SK-N-MC (cell line): ENCODE measurements at places on chromosomes 6 and 20.

- no peak for DNase-seq
These were observed 72.5 kb downstream of the FAM50B start for GRCh38 chr6:3921663-3922062.

DNA sequence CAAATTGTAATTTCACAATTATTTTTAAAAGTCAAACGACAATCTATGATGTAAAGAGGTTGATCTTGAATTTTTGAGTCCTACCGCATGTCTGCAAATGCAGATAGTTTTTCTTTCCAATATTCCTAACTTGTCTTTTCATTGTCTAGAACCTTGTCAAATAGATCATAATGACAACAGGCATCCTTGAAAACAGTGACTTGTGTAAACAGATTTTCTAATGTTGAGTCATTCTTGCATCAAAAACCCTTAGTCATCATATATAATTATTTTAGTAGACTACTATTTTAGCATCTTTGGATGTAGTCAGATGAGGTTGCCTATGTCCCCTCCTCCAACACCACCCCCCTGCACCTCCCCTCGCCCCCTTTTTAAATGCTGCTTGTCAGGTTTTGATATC lies 43.8 kb downstream of the BMP6 start:
- no peak for DNase-seq

GRCh38 chr6:29424575-29424974 lies 9.8 kb downstream of the OR12D1 start:
- DNase-seq, result no peak

DNA sequence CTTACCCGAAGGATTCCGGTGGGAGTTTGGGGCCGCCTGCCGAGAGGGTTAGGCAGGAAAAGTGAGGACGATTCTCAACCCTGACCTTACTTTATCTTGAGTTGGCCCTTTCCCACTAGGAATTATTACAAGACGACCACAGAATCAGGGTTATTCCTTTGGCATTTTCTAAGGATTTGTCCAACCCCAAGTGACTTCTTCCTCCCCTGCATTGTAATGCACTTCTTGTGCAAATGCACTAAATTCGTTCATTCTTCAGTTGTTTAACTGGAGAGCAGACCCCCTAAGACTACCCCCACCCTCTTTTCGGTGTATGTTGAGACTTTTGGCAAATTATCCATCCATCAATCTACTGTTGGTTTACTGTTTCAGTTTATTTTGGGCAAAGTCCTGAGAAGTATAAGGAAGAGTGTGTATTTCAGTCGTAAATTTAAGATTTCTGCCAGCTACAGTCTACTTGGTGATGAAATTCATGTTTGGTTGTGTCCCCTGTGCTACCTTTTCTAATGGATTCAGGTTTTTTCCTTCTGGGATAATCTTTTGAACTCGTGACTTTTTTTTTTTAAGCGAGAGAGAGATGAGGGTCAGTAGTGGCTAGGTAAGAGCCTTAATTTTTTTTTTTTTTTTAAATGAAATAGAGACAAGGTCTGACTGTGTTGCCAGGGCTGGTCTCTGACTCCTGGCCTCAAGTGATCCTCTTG lies 611 bp upstream of the TMEM217 start:
- DNase-seq, result no peak

DNA sequence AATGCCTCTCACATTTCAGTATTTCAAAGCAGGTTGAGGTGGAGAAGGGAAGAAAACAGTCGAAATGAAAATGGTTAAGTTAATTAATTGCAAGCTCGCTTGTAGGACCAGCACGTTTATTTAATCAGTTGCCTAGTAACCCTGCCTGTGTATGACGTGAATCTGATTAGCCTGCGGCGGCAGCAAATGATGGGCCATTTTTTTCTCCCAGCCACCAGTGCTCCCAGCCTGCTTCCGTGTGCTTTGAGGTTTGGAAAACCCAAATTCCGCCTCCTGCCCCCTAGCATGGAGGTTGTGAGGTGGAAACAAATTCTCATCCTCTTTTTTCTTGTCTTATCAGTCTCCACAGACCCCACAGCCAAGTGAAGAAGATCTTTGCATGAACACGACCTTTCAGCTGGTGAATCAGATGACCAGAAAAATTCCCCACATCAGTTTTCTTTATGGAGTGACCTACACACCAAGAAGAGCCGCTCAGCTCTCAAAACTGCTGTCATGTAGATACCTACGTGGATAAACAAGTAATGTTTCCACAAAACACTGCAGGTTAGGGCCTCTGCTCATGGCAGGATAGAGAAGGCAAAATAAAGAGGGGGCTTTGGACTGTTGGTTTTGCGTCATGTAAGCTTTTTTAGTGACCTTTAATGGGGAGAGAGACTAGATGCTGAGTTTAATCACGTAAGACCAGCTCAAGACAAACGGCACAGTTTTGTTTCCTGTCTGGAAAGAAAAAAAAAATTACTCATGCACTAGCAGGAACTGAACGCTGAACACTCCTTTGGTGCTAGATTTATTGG lies 572.9 kb upstream of the NOX3 start:
- no peak for DNase-seq

DNA sequence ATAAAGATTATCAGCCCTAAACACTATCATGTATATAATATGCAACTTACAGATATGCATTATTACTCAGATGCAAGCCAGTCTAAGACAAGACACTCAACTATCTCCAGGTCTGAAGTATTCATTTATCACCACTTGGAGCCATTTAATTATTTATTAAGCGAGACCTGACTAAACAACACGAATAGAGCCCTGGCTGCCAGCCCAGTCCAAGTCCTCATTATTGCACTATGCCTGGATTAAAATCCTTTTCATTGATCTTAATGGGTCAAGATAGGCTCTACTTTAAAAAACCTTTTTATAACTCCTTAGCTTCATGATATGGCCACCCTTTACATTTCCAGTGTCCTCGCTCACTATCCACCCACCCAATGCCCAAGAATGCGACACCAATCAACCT lies 183.1 kb upstream of the MARCKS start:
- DNase-seq, result no peak

DNA sequence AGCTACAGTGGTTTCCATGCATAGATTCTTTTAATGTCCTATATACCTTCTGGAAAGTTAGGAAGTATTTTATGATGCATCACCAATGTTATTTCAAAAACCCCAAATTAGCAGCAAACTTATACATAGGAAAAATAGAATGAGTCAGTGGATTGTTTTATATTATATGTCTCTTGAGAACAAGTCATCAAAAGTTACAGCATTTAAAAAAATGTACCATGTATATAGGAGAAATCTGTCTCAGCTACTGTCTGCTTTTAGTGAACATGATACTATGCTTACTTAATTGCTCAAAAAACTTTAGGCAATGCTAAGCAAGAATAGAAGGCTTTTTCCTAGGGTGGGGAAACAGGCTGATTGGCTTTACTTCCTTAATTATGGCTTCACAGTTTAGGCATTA lies 365.3 kb downstream of the SAMD5 start:
- no peak for DNase-seq

DNA sequence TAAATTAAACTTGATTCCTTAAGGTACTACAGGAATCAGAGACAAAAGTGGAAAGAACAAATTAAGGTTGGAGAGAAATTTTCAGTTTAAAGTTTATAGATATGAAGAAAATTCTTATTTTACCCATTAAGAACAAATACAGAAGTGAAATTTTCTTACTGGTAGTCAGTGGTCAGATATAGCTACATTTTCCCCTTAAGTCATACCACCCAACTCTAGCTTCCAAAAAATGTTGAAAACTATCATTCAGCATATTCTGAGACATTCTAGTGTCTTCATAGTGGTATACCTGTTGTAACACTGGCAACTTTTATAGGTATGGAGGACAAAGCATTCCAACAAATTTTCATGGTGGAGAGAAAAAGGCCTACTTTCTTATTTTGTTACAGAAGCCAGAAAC lies 15.6 kb upstream of the SUMO4 start:
- no peak for DNase-seq

DNA sequence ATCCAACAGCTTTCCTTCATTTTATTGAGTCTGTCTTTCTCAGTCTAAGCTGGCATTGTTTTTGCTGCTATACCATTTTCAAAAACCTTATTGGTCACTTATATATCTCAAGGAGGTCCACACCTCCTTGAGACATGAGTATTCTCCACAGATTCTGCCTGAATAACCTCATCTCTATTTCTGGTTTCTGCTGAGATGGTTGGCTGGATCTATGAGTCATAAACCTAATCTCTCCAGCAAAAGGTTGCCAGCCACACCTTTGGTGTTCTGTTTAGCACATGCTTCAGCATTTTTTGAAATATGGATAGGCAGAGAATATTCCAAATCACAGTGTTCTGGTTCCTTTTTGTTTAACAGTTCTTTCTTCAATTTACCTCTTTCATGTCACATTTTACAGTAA lies 40.8 kb upstream of the TMEM244 start:
- no peak for DNase-seq

- no peak for DNase-seq
These were observed 25.2 kb upstream of the MYLIP start for GRCh38 chr6:16103722-16104121.

- no peak for DNase-seq
These were observed 23.1 kb upstream of the HMGN3 start for GRCh38 chr6:79257381-79258205.

DNA sequence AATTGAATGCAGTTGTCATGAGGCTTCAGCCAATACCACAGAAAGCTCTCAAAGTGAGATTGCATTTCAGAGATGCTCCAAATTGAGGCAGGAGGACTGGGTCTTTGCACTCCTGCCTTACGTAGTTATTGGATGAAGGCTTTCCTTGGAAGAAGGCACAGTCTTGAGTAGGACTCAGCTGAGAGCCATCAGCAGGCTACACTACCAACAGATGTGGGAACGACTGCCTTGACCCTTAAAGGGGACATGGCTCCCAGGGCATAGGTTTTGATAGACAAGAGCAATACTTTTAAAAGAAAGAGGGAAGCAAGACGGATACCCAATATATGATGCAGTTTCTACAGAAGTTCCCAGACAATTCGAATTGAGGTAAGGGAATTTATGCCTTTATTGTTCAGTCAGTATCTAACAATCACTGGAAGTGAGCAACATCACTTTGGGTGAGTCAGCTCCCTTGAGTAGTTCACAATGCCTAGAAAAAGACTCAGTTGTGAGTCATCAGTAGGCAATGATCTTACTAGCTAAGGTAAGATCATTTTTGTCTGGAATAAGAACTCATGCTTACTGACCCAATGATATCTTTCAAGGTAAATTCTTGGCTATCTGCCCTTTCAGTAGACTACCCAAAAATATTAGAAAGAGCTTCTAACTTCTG lies 390.8 kb downstream of the GJA1 start:
- DNase-seq, result no peak

DNA sequence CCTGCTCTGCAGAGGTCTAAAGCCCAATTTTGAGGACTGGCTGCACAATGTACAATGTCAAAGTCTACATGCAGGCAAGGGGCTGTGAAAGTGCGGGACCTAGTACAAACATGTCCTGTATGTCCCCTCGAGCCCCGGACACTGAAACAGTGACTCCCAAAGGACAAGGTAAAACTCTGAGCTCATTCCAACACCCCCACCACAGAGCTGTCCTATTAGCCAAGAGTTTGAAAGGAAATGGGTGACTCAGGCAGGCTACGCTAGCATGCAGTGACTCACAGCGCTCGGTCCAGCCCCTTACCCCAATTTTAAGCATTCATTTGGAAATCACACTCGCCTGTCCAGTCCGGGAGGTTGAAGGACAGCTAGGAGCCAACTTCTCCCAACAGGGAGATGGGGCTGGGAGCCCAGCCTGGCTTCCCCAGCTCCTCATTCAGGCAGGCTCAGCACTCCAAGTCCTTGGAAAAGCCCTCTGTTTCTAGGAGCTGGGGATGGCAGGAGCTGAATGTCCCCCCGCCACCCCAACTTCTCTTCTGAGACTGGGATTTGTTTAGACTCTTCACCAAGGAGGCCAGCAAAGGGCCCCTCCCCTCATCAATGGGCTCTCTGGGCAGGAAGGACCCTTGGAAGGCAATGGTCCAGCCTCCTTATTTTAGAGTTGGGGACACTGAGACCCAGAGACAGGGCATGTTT lies 3.9 kb downstream of the SDC4 start:
- DNase-seq, result no peak

DNA sequence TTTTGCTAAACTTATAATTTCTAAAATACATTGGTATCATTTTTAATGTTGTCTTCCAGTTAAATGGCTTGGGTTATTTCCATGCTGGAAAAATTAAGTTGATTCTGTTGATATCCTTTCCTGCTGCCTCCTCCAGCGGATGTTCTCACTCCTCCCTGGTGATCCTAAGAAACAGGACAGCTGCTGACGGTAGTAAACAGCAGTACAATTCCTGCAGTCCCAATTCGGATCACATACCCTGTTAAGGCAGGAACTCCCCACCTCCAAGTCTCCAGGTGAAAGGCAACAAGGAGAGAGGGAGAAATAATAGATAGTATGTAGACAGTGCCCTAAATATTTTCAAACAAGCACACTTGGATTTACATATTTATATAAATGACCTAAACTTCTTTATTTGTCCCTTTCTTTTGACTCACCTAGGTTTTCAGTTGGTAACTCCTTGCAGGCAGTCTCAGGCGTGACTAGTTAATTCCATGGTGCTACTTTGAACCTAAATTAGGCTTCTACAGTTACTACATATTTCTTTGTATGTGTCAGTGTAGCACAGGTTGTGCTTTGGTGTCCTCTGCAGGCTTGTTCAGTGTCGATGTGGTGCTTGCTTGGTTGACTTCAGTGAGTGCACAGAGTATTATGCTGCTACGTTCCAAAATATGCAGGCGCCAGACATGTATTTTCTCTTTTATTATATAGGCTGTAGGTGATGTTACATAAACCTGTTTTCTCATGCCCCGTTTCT lies 126.0 kb downstream of the ADGRB3 start:
- DNase-seq, result no peak

DNA sequence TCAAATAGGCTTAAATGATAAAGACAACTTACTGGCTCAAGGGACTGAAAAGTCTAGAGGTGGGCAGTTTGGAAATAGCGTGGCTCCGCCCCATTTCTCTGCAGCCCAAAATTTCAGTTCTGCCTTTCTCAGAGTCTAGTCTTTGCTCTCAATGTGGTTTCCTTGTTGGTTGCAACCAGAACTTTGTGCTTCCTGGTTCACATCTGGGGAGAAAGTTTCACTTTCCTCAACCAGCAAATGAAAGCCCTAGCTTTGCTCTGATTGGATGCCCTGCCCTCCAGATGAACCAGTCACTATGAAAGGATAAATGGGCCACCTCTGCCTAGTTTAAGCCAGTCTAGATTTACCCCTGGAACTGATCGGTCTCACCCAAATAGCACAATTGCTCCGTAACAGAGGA lies 14.9 kb downstream of the SYCP2L start:
- DNase-seq, result no peak
